GM10248 (cell line): ENCODE measurements at places on chromosomes 11 and 22.

DNA sequence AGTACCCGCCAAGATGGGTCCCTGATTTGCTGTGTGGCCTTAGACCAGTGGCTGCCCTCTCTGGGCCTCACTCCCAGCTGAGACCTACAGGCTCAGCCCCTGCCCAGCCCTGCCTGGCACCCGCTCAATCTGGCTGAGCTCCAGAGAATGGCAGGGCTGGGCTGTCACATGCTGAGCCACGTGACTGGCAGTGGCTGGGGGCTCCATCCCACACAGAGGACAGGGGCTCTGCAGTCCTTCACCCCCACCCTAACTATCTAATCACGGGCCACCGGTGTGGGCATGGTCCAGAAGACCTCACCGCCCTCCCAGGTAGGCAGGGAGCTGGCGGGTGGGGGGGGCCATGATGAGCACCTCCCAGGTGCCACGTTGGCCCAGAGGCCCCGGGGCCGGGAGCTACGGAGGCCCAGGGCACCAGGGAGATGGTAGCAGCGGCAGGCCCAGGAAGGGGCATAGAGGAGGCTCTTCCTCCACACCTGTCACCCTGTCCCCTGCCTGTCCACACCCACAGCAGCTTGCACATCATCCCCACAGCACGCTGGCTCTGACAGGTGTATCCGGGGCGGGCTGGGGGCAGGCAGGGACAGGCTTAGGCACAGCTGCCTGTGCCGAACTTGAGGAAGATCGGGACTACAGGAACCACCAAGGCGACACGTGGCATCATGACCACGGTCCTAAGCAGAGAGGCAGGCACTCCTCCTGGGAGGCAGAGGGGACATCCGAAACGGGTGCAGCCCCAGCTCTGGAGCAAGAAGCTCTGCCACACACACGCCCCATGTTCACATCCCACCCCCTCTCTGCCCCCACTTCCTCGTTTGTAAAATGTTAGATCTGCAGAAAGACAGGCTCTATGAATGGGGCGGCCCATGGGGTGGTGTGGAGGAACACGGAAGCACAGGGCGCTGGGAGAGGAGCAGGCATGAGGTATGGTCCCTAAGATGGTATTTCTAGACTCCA lies 1.5 kb upstream of the ALDH3B1 start:
- no peak for DNase-seq

GRCh38 chr11:95919514-95919913 lies 4.4 kb downstream of the MTMR2 start:
- DNase-seq = no peak

GRCh38 chr11:35145271-35145670 lies 6.3 kb downstream of the CD44 start:
- DNase-seq = peak; percentile 69

DNA sequence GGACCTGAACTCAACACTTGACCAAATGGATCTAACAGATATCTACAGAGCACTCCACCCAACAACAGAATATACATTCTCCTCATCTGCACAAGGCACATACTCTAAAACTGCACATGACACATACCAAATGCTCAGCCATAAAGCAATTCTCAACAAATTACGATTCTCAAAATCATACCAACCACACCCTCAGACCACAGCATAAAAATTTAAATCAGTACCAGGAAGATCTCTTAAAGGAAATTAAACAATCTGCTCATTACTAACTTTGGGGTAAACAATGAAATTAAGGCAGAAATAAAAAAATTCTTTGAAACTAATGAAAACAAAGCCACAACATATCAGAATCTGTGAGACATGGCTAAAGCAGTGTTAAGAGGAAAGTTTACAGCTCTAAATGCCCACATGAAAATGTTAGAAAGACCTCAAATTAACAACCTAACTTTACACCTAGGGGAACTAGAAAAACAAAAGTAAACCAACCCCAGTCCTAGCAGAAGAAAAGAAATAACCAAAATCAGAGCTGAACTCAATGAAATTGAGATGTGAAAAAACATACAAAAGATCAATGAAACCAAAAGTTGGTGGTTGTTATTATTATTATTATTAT lies 37.2 kb downstream of the TMEM123 start:
- no peak for DNase-seq

GRCh38 chr11:65491614-65492386 lies 7.0 kb upstream of the MALAT1 start:
- DNase-seq = peak; percentile 15

GRCh38 chr11:27650988-27651387 lies 49.3 kb downstream of the BDNF start:
- DNase-seq = no peak

DNA sequence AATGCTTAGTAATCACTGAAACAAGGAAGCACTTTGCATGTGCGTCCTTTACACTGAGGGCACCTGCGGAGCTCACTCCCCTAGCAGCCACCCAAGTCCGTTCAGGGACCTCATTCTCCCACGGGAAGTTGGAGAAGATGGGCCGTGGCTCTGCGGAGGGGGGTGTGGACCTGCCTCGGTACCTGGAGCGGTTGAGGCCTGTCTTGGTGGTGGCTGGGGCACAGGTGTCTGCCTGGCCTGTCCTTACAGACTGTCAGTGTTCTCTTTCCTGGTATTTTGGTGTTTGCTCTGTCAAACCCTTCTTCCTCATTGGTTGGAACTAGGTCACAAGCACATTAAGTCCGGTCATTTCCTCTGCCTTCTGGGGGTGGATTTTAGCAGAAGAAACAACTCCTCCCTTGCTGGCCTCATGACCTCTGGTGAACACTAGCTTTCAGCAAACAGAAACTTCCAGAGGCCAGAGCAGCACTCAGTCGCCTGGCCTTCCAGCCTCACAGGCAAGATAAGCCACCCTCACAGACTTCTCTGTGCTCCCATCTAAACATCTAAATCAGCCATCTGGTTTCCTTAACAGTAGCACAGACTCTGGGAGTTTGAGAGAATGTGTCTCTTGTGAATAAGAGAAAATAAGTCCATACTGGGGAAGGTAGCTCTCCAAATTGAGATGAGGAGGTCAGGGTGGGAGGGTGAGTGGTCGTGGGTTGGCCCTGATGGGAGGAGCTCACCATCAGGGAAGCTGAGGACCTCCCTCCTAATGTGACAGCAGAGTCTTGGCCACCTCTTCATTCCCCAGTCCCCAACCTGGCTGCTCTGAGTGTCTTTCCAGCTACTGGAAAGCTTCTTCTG lies 8.6 kb downstream of the SNAP29 start:
- no peak for DNase-seq

GRCh38 chr11:46555267-46556054 lies 38.4 kb downstream of the AMBRA1 start:
- no peak for DNase-seq

DNA sequence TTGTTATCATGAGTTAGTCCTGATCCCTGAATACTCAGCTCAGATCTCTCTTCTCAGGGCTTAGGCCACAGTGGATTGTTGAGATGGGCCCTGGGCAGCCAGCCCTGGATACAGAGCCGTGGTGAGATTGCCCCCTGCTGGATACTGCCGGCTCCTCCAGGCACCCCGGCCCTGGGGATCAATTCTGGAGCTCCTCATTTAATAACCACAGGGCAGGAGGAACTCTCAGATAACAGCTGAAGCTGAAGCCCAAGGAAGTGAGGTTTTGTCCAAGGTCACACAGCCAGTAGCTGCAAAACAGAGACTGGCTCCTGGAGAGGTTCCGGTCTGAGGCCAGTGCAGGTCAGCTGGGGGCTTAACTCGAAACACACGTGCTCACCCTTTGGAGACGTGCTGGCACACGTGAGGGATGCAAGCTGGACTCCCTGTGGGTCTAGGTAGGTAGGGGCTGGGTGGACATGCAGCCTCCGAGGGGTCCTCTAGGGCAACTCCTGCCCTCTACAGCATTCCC lies 16.0 kb downstream of the USH1C start:
- DNase-seq = peak; percentile 78

DNA sequence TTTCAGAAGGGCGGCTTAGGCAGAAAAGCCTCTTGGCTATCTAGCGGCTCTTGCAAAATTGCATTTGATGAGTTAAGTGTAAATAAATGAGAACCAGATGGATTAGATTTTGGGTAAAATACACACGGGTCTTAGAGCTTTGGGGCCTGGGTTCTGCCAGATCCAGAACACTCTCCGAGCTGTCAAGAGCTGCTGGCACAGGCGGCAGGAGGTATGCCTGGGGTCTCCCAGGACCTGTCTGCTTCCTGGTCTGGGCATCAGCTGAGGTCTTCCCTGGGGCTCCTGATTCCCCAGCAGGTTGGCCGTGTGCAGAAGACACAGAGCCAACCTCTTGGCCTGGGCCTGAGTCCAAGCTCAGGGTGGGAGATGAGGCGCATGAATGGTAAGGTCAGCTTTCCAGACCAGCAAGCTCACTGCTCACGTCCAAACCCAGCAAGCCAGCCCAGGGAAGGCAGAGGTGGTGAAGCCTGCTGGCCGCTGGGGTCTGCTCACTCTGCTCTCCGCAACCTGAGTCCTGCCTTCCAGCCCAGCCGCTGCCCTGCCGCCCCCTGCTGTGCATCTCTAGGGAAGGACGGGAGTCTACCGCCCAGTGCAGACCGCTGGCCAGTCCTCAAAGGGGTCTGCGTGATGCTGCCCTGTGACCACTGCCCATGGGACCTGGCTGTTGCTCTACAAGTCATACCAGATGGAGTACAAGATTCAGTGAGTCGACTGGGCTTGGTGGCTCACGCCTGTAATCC lies 44.9 kb downstream of the SCUBE1 start:
- no peak for DNase-seq

- DNase-seq = peak; percentile 28
These were observed 53.9 kb upstream of the CEP126 start for GRCh38 chr11:101860696-101861427.

GRCh38 chr11:31355131-31355530 lies 14.4 kb downstream of the DCDC1 start:
- DNase-seq = no peak

DNA sequence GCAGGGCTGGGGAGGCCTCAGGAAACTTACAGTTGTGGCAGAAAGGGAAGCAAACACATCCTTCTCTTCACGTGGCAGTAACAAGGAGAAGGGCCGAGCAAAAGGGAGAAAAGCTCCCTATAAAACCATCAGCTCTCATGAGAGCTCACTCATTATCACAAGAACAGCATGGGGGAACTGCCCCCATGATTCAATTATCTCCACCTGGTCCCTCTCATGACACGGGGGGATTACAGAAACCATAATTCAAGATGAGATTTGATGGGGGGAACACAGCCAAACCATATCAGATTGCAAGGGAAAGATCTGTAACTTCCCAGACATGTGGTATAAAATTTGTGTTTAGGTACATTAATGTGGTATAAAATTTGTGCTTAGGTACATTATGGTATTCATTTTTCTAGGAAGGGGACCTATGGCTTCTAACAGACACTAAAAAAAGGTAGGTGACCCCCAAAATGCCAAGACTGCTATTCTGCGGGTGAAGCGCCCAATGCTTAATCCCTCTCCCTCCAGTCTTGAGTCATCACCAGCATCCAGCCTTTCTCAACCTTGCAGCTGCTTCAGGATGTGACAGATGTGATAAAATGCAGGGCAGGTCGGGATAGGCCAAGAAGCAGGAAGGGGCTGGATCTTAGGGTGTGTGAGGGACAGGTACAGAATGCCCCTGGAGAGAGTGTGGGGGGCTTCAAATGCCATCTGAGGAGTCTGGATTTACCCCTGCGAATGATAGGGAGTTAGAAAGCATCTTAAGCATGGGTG lies 57.7 kb upstream of the AMPD3 start:
- no peak for DNase-seq

DNA sequence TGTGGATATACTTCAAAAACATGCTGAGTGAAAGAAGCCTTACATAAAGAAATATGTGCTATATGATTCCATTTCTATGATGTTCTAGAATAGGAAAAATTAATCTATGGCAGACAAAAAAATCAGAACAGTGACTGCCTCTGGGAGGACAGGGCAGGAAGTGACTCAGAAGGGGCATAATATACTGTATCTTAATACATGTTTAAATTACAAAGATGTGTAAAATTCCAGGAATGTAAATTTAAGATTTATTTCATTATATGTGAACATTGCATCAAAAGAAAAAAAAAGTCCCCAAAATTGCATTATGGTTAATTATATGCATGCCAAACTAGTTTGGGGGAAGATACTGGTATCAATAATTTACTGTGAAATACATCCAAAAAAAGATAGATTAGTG lies 32.2 kb downstream of the SBF2 start:
- no peak for DNase-seq

- peak; percentile 7 for DNase-seq
These were observed 544.2 kb upstream of the CCDC179 start for GRCh38 chr11:23404225-23405160.

GRCh38 chr11:111923351-111923788 lies 4.7 kb downstream of the C11orf52 start:
- no peak for DNase-seq

GRCh38 chr11:79864882-79865281 lies 424.1 kb upstream of the TENM4 start:
- no peak for DNase-seq

GRCh38 chr22:20247608-20248171 lies 20.4 kb downstream of the RTN4R start:
- no peak for DNase-seq

- no peak for DNase-seq
These were observed 893.7 kb downstream of the FAM181B start for GRCh38 chr11:81839976-81840375.

DNA sequence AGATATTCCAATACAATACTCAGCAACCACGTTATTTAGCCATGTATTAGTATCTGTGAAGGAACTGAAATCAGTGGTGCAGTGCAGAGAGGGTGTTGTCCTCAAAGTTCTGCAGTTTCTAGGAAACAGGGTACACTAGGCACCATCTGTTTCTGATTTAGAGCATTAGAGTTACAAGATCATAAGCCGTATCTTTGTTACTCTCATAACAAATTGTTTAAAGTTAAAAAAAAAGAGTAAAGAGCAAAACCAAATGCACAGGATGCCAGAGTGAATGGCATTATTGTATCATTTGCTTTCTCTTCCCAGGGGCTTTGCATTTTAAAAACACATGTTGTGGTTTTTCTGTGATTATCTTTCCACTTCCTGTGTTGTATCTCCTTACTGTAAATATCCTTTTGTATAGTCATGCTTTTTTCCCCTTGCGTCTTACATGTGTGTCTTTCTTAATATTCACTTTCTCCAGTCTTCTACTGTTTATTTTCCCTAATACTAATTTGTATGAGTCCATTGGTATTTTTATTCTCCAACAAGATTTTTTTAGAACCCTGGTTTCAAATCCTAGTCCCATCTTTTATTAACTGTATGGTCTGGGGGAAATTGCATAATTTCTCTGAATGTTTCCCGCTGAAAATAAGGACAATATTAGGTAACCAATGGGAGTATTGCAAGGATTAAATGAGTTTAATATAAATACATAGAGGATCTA lies 15.2 kb upstream of the NUP160 start:
- DNase-seq = no peak

GRCh38 chr22:43439368-43440103 lies 27.7 kb downstream of the MPPED1 start:
- no peak for DNase-seq

DNA sequence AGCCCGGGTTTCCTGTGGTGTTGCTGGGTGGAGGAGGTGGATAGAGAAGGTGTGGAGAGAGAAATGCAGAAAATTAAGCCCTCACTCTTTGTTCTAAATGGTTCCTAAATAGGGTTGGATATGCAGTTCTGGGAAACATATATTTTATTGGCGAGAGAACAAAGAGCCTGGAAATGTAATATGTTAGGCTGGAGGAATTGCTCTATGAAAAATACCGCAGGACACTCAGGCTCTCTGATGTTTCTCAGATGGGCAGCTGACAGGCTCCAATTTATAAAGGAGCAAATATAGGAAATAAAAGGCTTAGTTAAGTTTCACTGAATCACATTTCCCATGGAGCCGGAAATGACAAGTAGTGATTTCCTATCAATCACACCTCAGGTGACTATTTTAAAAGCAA lies 428.0 kb downstream of the TMEM135 start:
- no peak for DNase-seq

- DNase-seq = peak; percentile 98
These were observed at the start of gene KIAA0930 for GRCh38 chr22:45240810-45241631. Gene KIAA0930, minus strand, starts transcription at chr22:45240894. Its CDS starts 191 bp downstream, at chr22:45240703.
